ENCODE measurements at places on chromosomes 7 and 10.

- DNase-seq, result no peak
These were observed 7.2 kb downstream of the C10orf53 start for GRCh38 chr10:49686651-49687050.

DNA sequence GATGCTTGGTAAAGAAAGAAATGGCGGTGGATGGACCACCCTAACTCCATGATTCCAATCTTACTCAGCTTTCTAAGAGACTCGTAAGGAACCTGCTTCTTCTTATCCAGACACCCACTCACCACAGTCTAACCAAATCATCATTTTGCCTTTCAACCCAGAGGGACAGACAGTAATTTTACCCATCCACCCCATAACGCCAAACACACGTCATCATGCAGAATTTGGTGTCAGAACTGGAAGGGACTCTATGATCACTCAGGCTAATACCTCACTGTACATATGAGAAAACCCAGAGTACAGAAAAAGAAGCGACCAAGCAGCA is 388 bp downstream of the ECD start:
- DNase-seq, result no peak

- no peak for DNase-seq
These were observed 64.3 kb upstream of the BMPER start for GRCh38 chr7:33841031-33841430.

DNA sequence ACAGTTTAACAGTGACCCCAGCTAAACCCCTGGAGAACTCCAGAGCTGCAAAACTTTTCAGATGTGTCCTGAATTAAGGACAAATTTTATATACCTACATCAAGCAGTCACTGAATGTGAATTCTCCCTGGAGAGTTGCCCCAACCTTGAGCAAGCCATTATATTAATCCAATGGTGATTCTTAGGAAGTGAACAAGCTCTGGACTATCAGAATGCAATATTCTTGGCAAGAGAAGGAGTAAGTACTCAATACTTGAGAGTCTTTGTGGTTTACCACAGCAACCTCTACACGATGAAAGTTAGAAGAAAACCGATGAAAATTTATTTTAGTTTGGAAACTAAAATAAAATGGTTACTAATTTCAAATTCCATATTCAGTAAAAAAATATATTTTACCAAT is 19.3 kb upstream of the ZNF365 start:
- no peak for DNase-seq

DNA sequence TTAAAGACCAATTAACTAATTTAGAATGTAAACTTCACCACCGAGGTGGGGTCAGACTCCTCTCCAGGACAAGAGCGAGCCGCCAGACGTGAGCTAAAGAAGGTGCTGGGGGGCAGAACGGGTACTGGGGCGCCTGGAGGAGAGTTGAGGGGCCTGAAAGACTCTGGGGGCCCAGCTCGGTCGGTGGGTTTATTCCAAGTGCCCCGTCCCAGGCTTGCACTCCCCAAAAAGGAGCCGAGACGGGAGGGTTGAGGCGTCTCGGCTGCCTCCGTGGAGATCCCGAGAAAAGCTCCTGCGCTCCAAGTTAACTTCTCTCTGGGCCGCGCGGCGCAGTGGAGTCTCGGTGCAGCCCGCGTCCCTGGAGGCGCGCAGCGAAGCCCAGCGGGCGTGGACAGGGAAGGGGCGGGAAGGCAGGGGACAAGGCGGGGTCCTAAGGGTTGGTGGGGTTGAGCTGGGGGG is 553.3 kb downstream of the TFEC start:
- no peak for DNase-seq

GRCh38 chr7:4707217-4707741 is 25.2 kb downstream of the FOXK1 start:
- no peak for DNase-seq

- DNase-seq, result no peak
These were observed 220.3 kb upstream of the ZNF32 start for GRCh38 chr10:43868952-43869351.

DNA sequence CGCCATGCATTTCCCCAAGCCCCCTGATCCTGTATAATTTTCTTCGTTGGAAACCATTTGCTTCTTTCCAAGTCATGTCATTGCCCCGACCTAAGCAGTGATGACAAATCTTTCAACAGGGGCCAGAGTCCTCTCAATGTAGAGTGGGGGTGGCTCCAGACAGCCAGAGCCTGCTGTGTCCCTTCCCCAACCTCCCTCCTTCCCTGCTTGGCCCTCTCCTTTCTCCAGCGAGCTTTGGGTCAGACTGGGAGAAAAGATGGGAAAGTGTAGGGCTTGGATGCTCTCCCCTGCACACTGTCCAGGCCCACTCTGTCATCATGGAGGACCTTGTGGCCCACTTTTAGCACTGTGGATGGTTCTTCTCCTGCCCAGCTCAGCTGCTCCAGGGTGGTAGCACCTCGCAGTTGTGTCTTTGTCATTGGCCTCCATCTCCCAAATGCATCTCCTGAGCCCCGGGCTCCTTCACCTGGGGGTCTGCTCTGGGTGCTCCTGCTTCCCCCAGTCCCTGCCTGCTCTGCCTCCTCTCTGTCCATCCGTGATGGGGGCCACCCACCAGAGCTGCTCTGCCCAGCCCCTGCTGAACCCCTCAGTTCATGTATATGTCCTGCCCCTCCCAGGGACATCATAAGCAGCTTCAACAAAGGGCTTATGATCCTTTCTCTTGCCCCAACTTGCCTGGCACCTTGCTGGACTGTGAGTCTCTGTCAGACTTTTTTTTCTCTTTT is 37.5 kb downstream of the BTBD16 start:
- no peak for DNase-seq

DNA sequence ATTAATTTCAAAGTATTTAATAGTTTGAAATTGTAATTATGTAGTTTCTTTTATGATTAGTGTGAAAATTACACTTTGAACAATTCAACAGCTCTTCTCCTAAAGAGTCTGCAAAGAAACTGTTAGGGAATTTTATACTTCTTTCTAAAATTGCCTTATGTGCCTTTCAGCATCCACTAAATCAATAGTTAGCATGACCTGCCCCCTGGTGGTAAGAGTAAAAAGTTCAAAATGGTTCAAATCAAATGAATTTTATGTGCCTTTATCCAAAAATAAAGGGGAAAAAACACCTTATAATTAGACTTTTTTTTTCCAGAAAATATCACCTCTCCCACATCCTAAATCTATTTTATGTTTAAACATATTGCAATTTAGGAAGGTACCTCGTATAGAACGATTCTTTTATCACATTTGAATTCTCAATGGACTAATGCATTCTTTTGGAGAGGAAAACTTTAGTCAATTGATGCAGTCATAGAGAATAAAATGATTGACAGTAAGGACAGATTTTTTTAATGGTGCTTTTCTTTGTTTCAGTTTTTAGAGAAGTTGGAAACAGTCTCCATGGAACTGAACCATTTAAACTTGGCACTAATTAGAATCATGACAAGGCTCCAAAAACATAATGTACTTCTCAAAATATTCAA is 163.7 kb downstream of the SEMA3D start:
- no peak for DNase-seq

- no peak for DNase-seq
These were observed 145.1 kb downstream of the RGS10 start for GRCh38 chr10:119397416-119397815.

GRCh38 chr7:20532890-20533289 is 82.6 kb upstream of the ABCB5 start:
- no peak for DNase-seq

- DNase-seq, result no peak
These were observed 2.9 kb downstream of the PRXL2A start for GRCh38 chr10:80411267-80411668.

- DNase-seq, result no peak
These were observed 5.3 kb downstream of the STOX1 start for GRCh38 chr10:68832601-68833000.

- no peak for DNase-seq
These were observed 761.0 kb upstream of the PHF14 start for GRCh38 chr7:10212649-10213048.

- peak; percentile 24 for DNase-seq
These were observed 34.5 kb downstream of the SPDYE17 start for GRCh38 chr7:76997381-76998284.

- DNase-seq, result no peak
These were observed 8.1 kb upstream of the POLD2 start for GRCh38 chr7:44131173-44132029.

DNA sequence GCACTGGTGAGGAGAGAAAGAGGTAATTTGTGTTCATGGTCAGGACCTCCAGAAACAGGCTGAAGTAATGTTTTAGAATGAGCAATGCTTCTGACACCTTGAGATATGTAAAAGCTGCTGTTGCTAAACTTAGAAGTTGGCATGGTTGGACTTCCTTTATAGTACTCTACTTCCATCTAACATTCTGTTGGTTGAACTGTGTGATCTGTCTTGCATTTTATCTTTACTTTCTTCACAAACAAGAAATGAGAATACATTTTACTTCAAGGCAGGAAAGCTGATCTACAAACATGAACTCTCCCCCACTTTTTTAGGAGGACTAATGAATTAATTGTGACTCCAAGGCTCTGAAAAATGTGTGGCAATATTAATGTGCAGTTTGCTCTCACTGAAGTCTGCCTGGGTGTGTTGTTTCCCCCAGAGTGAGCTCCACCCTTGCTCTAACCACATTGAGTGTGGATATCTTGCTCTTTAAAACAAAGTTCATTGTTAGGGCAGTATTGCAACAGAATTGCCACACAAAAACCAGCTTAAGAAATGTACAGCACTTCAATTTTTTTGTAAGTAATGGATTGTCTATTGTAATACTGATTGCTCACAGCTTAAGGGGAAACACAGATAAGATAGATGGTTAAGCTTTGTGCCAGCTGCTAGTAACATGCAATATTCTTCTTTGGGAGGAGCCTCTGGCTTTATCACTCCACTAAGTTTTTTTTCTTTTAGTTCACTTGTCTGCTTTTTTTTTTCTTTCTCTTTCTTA is 69.0 kb downstream of the ADD3 start:
- peak; percentile 53 for DNase-seq

- DNase-seq, result no peak
These were observed 24.7 kb upstream of the WASL start for GRCh38 chr7:123773481-123773880.

- no peak for DNase-seq
These were observed 111.2 kb downstream of the LSM5 start for GRCh38 chr7:32378988-32379387.

- no peak for DNase-seq
These were observed 462 bp upstream of the CISD1 start for GRCh38 chr10:58268454-58268945.

DNA sequence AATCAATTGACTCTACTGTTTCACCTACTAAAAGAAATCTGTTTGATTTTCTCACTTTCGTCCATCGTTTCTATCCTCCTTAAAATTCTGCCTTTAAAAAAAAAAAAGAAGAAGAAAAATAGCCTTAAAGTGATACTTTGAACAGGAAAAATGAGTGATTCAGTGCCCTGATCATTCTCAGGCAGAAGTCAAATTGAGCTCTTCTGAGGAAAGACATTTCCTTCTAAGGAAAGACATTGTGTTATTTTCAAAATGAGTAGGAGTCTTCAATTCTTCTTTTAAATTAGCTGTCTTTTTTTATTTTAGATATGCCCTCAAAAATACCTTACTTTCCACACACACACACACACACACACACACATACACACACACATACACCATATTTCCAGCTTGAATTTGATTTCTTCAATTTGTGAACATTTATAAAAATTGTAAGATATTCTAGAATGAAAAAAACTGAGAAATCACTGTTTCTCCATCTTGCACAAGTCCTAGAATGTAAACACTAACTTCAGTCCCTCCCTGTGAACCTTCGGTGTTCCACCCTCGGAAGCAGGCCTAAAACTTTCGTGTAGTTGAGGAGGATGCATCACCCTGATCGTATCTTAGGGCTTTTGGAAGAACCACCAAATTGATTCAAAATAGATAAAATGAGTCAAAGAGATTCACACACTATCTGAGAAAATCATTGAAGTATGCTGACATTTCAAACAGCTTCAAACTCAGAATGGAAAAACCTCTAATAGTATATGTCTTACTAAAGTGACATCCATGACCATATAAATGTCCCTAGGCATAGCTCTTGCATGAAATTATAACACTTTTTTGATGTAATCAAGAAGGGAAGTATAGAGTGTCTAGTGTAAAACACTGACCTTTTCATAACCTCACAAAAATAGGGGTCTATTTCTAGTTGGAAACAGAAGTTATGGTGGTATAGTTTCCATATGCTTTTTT is 270.8 kb downstream of the GATA3 start:
- DNase-seq, result peak; percentile 10

DNA sequence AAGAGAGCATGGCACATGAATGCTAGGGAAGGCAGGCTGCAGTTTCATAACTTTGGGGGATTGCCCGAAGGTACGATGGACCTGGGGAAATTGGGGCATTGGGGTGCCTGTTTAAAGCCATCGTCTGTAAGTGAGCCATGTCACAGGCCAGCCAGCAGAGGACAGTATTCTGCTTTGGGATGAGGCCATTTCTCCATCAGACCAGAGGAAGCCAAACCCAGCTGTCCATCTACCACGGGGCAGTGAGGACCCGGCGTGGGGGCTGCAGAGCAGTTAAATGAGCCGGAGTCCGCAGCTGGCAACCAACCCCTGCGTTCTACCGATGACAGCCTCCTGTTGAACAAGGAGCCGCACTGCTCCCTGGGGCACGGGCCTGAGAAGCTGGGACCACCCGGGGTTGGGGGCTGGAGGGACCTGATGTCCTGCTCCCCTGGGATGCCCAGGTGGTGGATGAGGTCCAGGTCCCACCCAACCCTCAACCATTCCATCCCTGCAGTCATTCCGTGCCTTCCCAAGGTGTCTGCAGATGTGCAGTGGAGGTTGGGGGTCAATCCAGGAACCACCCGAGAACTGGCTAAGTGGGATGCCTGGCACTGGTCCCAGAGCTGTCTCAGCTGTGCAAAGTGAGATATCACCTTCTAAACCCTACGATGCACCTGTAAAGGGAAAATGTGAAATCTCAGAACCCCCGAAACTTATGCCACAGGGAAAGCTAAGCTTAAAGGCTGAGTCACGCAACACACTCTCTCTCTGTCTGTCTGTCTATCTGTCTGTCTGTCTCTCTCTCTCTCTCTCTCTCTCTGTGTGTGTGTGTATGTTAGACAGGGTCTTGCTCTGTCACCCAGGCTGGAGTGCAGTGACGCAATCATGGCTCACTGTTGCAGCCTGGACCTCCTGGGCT is 12.1 kb upstream of the RHBDD2 start:
- peak; percentile 27 for DNase-seq

GRCh38 chr10:126568809-126569385 is 101.6 kb downstream of the C10orf90 start:
- no peak for DNase-seq

- no peak for DNase-seq
These were observed 137.8 kb downstream of the ACTR3B start for GRCh38 chr7:152897401-152897800.

GRCh38 chr10:36676756-36677430 is 448.5 kb upstream of the ANKRD30A start:
- DNase-seq, result no peak

- no peak for DNase-seq
These were observed 66.1 kb downstream of the SHH start for GRCh38 chr7:155746188-155746587.

DNA sequence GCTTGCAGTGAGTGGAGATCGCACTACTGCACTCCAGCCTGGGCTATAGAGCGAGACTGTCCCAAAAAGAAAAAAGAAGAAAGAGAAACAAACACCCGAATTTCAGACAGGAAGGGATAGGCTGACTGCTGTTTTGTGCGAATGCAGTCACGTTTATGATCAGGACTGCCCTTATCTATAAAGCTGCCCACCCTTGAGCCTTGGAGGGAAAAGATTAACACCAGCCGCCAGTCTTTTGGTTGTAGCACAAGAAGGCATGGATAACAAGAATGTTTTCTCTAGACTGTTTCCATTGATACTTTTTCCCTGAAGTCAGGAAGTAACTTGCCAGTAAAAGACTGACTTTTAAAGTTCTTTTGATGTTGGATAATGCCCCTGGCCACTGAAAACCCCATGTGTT is 314.0 kb downstream of the BICC1 start:
- DNase-seq, result no peak

All from CD4-positive, alpha-beta T cell (primary cell).